KG1 (cell line): ENCODE measurements at places on chromosomes 3 and 15.

- DNase-seq = no peak
Measured at GRCh38 chr3:61926923-61927322, 365.6 kb downstream of the PTPRG start.

- DNase-seq = no peak
Measured at GRCh38 chr15:69561071-69561784, 108.6 kb downstream of the RPLP1 start.

- DNase-seq = no peak
Measured at GRCh38 chr15:29127506-29128430, 141.9 kb downstream of the NSMCE3 start.

- DNase-seq = no peak
Measured at GRCh38 chr15:50280271-50280670, 14.7 kb upstream of the HDC start.

GRCh38 chr3:48765376-48765775, 48.4 kb upstream of the IP6K2 start:
- DNase-seq = no peak

GRCh38 chr15:77387365-77388105, 32.4 kb downstream of the PEAK1 start:
- DNase-seq = no peak
